ENCODE measurements at places on chromosomes 1 and 21.

GRCh38 chr1:162142968-162143367, 73.5 kb downstream of the NOS1AP start:
- no peak for DNase-seq

- DNase-seq: no peak
These were observed 23.4 kb upstream of the TSHB start for GRCh38 chr1:115006191-115006590.

- DNase-seq: no peak
These were observed 10.5 kb downstream of the ARL8A start for GRCh38 chr1:202133989-202134388.

- DNase-seq: no peak
These were observed 62.8 kb downstream of the OVGP1 start for GRCh38 chr1:111364690-111365089.

DNA sequence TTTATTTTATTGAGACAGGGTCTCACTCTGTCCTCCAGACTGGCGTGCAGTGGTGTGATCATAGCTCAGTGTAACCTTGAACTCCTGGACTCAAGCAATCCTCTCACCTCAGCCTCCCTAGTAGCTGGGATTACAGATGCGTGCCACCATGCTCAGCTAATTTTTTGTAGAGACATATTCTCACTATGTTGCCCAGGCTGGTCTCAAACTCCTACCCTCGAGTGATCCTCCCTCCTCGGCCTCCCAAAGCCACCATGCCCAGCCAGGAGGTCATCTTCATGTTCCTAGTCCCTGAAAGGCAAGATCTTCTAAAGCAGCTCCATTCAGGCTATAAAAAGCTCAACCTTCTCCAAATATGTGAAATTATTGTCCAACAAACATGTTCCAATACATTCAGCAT, 53.9 kb downstream of the TOR1AIP2 start:
- no peak for DNase-seq

DNA sequence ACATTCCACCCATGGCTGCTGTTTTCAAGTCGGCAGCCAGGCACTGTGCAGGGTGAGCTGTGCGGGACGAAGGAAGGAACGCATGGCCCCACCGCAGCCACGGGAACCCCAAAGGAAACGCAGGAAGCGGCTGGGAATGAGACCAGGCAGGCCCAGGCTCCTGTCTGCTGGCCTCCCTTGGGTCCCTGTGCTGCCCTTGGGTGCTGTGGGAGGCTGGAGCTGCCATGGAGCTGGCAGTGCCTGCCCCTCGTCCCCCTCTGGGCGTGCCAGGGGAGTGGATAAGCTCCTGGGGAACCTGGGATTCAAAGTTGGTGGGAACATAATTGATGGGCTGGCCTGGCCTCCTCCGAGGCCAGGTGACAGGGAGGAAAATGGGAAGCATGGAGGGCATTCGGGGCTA, 5.3 kb upstream of the KRTAP10-4 start:
- DNase-seq: no peak

DNA sequence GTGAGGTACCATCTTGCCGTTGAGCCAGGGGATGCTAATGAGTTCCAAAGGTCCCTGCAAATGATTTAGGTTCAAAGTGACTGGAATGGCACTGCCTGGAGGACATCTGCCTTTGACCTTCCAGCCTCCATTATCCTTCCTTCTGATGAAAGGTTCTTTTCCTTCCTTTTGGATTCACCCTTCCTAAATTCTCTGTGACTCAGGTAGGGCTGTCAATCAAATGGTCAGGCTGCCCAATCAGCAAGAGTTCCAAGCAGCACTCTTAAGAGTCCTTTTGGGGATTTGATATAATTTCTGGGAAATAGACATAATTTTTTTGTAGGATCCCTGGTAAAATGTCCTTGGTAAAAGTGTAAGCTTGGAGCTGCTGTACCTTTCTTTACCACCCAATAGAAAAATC, 58.8 kb upstream of the LMO4 start:
- no peak for DNase-seq

DNA sequence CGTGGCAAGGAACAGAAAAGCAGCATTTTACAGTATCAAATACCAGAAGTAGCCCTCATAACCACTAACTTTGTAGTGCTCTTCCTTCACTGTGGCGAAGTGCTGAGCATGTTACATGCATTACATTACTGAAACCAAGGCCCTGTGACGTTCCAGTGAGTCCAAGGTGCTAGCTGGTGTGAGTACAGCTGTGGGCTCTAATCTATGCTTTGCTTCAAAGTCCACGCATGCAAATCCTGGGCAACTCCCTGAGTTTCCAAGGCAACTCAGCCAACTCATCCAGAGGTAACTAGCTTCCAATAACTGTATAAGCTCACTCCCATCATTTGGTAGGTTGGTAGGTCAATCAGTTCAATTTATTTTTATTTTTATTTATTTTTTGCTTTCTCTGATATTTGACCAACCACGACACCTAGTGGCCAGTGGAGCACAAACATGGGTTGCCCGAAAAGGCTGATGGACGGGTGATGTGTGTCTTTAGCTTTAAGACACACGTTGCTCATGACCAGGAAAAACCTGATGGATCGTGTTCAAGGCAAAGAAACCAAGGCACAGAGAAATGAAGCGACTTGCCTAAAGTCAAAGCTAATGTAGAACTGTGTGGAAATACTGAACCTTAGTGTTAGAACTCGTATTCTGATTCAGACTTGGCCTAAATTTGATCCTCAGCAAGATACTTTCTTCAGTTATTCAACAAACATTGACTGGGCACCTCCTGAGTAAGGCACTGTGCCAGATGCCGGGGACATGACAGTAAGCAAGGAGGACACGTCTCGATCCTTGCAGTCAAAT, 73.0 kb downstream of the GNG12 start:
- peak; percentile 29 for DNase-seq

DNA sequence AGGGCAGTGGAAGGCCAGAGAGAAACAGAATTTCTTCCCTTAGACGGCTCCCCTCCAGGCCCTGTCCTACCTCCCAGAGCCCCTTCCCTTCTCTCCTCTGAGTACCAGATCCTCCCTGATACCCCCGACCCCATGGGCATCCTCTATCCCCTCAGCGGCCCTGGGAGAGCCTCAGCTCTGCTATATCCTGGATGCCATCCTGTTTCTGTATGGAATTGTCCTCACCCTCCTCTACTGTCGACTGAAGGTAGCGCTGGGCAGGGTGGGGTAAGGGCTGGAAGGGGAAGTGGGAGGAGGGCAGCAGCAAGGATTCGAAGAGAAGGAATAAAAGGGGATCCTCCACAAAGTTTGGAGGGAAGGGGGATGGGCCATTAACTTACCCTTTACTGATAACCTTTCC, 2.7 kb downstream of the FCER1G start:
- no peak for DNase-seq

DNA sequence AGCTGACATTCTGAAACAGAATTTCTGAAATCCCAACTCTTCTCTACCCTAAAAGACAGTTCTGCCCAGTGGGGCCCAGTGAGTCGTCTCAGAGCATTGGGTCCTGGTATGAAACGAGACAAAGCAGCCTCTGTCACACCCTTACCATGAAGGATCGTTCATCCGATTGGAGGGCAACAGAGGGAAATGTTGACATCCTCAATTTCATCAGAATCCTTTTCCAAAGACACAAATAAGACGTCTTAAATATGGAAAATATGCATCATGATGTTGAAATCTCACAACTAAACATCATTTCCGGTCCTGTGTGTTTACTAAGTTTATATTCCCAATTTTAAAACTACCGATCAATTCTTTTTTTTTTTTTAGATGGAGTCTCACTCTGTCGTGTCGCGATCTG, 112.1 kb upstream of the SLC45A1 start:
- DNase-seq: no peak

- DNase-seq: no peak
These were observed 45.2 kb downstream of the CAMSAP2 start for GRCh38 chr1:200783926-200784325.

- no peak for DNase-seq
These were observed 50.7 kb upstream of the EDARADD start for GRCh38 chr1:236343246-236343870.

GRCh38 chr21:26846036-26846931, 1.1 kb upstream of the ADAMTS1 start:
- no peak for DNase-seq

DNA sequence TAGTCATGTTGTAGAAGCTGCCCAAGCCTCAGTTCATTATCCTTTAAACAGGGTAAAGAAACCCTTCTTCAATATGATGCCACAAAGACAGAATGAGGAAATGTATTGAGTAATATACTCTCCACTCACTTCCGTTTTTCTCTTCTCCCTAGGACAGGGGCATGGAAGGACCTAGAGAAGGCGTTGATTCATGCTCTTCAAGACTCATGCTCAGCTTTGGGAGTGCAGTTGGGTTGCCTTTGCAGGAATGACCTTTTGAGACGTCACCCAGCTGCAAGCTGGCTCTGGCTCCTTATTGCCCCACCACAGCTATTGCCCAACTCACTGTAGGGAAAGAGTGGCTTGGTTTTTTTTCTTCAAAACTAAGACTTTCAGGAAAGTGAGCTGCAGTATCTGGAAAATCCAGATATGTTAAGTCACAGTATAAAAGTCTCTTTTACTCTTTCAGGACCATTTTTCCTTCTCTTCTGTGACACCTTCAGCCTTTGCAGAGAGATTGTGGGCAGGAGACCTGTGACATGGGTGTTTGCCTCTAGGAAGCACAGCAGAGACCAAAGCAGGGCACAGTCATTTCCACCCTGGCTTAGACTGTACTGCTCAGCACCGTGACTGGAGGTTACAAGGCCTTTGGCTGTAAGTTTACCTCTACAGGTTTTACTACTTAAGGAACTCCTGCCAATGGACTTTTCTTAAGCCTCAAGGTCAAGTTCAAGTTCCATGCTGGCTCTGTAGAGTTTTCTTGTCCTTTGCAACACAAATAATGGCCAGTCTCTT, 39.5 kb downstream of the XCL2 start:
- DNase-seq: no peak

Data from activated T-helper 1 cell treated with anti-CD3 and anti-CD28 coated beads, Interleukin-2, amount 50 U/mL, for 16 hours (primary cell).